ENCODE measurements at places on chromosomes 11 and 22.

DNA sequence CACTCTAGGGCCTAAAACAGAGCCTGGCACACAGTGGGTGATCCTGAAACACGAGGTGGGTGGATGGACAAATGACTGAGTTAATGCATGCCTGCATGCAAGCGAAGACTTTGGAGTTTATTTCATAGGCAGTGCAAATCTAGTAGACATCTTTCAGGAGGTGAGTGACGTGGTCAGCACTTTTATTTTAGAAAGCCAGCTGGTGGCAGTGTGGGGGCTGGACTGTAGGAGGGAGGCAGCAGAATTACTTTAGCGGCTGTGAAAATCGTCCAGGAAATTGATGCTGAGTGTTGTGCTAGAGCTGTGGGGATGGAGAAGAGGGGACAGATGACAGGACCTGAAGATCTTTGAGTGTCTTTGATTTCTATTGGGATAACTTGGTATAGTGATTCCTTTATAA, 47.1 kb downstream of the BMAL1 start:
- no peak for DNase-seq

DNA sequence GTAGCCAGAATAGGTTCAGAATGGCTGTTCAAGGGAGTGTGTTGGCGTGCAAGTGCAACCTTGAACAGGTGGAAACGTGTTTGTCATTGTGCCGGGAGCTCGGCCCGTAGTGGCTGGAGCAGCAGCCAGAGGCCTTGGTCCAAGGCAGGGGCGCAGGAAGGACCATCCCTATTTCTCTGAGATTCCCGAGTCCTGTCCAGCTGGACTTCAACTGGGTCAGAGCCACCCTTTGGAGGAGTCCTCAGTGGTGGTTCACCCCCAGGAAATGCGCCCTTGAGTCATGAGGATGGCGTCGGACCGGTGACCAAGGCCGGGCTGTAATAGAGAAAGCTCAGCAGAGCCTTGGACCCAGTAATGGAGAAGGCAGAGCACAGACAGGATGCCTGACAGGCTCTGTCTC, 1402.0 kb downstream of the BRD1 start:
- no peak for DNase-seq

DNA sequence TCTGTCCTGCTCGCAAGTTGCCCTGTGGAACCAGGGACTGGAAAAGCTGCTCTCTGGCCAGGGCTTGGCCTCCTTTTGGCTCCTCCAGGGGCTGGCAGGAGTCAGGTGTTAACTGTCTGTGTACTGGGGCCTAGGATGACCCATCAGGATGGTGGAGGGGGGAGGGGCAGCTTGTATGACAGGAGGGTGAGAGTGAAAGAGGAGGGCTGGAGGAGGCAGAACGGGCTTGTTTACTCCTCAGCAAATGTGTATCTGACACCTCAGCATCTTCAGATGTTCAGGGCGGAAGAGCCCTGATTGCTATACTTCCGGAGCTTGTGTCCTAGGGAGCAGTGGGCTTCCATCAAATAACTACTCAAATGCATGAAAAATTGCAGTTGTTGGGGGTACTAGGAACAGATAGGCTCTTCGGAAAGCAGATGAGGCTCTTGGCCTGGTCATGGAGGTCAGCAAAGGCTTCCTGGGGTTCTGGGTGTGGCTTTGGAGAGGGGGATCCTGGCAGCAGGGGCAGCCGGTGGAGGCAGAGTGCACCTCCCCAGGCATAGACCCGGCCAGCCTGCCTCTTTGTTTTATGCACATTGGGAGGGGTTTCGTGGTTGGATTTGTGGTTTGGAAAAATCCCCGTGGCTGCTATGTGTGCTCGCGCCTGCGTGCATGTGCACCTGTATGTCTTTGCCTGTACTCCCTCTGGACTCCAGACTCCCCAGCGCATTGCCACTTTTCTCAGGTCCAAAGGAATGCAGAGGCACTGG, 31.2 kb downstream of the CD82 start:
- no peak for DNase-seq

DNA sequence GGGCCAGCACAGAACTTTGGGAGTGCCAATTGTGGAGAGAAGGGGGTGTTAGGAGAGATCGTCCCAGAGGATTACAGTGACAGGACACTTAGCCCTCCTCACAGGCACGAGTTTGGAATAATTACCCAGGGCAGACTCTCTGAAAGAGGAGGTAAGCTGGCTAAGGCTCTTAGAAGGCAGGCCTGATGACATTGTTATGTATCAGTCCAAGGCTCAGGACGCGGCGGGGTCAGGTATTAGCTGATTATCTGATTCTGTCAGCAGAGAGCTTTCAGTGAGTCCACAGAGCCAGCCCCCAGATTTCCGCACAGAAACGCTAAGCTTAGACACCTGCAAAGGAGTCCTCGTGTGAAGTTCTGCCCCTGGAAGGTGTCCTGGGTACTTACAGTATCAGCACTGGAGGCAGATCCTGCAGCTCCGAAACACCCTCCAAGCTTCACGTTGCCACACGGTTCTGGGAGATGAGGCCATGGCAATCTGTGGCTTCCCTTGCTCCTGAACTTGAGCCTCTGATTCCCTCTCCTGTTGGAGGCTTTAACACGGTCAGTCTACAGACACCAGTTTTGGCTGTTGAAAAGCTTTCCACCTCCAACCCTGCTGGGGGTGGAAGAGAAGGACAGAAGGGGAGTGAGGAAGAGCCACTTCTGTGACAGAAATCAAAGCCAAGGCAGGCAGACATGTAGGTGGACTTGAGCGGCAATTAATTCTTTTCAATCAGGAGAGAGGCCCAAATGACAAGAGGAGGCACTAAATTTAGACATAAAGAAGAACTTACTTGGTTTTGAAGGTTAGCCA, 123.6 kb upstream of the CADM1 start:
- DNase-seq = no peak

DNA sequence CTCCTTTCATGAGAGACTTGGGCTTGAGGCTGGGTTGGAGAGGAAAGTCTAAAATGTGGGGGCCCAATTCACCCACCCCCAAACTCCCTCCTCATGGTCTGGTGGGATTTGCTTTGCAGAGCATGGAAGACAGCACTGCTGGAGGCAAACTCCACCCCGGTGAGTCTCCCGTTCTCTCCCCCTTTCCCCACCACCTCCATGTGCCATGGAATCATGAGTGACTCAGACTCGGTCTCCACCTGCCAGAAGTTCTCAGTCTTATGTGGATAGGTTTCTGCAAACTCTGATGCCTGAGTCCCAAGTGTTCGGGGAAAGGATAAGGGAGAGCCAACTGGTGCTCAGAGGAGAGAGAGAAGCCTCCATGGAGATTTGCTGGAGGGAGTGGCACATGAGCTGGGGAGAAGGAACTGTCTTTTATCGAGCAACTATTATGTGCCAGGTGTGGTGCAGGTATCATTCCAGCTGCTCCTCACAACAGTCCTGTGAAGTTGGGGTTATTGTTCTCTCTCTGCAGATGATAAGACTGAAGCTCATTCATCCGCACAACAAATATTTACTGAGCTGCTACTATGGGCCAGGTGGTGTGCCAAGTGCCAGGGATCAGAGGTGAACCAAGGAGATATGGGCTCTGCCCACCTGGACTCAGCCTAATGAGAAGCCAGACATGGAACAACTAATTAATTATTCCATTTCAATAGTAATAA, 6.6 kb downstream of the PLEKHB1 start:
- DNase-seq = no peak

GRCh38 chr11:8247312-8247711, 16.4 kb downstream of the LMO1 start:
- DNase-seq = no peak

GRCh38 chr11:126840201-126840886, 160.2 kb downstream of the KIRREL3 start:
- no peak for DNase-seq

DNA sequence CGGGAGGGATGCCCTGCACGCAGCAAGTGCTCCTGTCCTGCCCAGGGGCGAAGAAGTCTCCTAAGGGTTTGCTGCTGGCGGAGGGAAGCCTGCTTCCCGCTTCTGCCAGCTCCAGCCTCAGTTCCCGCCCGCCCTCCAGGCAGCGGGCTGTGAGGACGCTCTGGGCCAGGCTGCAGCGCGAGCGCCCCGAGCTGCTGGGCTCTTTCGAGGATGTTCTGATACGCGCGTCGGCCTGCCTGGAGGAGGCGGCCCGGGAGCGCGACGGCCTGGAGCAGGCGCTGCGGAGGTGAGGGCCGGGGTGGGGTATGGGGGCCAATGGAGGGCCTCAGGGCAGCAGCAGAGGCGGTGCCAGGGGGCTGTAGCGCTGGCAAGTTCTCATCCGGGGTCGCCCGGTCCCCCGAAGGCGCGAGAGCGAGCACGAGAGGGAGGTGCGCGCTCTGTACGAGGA, 2.2 kb downstream of the CRACR2B start:
- no peak for DNase-seq

DNA sequence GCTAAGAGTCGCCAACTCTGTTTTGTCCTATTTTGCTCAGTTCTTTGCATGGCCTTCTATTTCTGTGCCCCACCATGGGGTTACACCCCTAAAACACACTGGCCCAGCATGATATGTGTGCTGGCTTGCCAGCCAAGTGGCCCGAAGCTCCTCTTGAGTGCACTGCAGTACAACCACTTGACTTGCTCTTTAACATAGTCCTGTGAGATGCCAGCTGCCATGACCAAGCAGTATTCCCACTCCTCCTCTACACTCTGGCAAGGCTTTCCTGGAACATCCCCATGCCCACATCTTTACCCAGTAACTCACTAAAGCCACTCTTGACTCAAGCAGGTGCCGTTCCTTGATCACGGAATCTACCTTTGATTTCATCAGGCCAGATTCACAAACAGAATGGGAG, 102.9 kb upstream of the GAL start:
- DNase-seq = no peak

DNA sequence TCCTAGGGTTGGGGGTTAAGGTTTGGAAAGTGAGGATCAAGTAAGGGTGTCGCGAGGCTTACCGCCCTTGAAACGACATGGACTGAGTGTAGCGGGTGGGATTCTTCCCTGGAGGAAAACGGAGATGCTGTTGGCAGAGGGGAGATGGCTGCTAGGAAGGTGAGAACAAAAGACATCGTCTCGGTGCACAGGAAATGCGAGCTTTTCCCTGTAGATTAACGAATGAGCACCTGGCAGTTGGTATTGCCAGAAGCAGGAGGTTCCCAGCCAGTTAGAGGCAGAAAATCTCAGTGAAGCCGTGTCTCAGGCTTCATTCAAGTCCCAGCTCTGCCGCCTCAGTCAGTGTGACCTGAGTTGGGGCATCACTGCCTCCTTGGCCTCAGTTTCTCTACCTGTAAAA, 1.4 kb upstream of the LHFPL7 start:
- no peak for DNase-seq

- no peak for DNase-seq
Measured at GRCh38 chr11:118659953-118660680, 19.3 kb downstream of the TREH start.

GRCh38 chr11:118202599-118203422, 22.0 kb downstream of the JAML start:
- no peak for DNase-seq

DNA sequence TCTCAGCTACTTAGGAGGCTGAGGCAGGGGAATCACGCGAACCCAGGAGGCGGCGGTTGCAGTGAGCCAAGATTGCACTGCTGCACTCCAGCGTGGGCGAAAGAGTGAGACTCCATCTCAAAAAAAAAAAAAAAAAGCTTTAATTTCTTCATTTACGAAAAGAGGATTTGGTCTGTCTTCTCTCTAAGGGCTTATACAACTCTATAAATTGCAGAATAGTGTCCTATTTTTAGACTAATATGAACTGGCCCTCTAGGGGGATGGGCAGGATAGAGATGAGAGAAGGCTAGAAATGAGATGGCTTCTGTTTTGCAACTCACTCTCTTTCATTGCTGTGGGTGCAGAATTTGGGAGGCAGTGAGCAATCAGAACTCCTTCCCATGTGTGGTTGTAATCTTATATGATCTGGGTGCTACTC, 11.3 kb downstream of the MAML2 start:
- DNase-seq = no peak

DNA sequence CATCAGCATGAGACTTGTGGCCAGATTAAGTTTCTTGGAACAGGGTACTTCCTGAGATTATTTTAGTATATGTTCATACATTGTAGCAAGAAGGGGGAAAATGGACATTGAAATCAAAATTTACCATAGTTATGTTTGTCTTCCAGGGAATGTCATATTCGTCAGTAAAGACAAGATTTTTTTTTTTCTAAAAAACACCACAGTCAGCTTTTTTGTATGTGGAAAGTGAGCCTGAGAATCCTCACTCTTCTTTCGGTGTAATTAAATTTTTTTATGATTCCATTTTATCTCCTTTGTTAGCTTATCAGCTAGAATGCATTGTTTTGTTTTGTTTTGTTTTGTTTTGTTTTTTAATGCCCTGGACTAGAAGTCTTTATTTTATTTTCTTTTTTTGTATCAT, 31.5 kb upstream of the LIPT2 start:
- DNase-seq = no peak

All from NCI-H1436 treated with DMSO at 0.1 percent for 48 hours (cell line).